DMS153 (cell line): ENCODE measurements at places on chromosomes 6 and 20.

- DNase-seq, result no peak
These were observed 336.6 kb downstream of the TAF4 start for GRCh38 chr20:61728786-61729770.

GRCh38 chr20:49575551-49576060, 7.7 kb upstream of the PTGIS start:
- DNase-seq, result no peak

DNA sequence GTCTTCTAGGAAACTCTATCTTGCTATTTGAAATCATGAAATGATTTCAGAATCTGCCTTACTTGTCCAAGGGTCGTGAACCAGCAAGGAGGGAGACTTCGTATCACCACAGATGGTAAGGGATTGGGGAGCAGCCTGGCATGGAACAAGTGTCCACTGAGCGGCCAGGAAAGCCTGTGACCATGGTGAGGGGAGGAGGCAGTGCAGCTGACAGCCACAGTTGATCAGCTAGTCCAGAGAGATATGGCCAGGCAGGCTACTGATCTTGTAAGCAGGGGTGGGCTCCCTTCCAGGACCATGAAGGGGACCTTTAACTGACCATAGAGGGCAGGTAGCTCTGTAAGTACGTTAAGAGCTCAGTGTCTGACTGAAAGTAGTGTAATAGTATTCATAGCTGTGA, 96.8 kb upstream of the TENT5A start:
- no peak for DNase-seq

- DNase-seq, result no peak
These were observed 34.5 kb upstream of the AHI1 start for GRCh38 chr6:135531954-135532490.

GRCh38 chr6:83824831-83825230, 28.3 kb upstream of the RIPPLY2 start:
- no peak for DNase-seq

- peak; percentile 98 for DNase-seq
These were observed 84.3 kb upstream of the TMEM181 start for GRCh38 chr6:158475344-158476302.

DNA sequence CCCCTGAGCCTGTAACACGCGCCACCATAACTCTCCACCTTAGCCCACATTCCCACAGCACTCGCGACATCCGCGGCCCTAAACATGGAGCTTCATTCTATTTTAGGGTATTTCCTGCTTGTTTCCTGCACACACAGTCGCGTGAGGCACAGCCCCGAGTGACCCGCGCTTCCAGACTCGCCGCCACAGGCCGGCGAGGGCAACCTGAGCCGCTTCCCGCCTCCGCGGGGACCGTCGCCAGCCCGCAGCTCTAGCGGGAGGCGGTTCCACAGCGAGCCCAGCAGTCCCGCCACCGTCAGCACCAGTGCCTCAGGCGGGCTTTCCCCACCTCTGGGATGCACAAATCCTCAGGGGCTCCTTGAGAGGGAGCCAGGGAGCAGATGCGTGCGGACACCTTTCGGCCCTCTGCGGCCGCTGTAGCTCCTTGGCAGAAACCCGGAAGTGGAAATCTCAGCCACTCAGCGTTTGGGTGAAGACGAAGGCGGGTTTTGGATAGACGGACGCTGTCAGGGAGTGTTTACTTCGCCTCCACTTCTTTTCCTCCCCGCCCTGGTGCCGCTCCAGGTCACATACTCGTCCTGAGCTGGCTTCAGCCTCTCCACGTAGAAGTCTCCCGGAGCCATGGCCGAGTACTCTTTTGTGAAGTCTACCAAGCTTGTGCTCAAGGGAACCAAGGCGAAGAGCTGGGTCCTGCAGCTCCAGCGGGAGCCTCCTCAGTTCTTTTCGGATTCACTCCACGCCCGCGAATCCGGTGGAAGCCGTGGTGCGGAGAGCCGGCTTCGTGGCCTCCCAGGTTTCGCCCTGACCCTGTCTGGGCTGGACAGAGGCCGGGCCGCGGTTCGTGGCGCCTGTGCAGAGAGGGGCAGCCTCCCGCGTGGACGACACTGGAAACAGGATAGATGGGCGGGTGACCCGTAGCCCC, 2177.4 kb upstream of the DEFB115 start:
- DNase-seq, result no peak

DNA sequence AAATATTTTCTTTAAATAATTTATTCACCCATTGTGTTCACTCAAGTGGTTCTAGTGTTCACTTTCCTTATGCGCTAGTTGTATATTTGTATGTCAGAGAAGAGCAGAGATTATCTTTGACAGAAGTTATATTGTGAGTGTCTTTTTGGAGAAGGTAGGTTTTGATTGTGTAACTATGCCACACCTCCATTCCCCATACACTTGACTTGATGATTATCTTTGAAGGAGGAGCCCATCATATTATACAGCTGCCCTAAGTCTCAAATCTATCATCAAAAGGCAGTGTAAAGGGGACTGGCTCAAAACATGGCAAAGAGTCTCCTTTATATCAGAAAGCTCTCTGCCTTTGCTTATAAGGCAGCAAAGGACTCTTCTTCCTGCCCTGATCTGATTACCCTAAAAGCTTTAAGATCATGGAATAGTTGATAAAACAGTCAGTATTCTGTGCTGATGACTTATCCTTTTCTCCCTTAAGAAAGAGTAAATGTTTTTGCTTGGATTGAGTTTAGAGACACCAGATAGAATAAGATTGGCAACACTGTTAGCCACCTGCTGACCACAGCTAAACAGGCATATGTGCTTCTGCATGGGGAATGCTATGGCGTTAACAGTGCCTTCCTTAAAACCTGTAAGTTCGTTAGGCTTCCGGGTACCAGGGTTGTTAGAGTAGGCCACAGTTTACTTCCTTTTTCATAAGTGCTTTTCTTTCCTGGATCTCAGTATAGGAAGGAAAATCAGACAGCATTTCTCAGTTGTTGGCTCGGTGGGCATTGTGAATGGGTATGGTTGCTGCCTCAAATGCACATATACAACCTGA, 22.6 kb downstream of the TOP1 start:
- no peak for DNase-seq

DNA sequence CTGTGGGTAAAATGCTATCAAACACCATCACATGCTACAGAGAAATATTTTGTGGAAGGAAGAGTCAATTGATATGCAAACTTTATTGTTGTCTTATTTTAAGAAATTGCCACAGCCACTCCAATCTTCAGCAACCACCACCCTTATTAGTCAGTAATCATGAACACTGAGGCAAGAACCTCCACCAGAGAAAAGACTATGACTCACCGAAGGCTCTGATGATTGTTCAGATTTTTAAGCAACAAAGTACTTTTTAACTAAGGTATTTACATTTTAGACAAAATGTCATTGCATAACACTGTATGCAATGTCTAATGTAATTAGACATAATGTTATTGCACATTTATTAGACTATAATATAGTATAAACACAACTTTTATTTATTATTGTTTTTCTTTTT, 26.2 kb upstream of the MMP24 start:
- no peak for DNase-seq

DNA sequence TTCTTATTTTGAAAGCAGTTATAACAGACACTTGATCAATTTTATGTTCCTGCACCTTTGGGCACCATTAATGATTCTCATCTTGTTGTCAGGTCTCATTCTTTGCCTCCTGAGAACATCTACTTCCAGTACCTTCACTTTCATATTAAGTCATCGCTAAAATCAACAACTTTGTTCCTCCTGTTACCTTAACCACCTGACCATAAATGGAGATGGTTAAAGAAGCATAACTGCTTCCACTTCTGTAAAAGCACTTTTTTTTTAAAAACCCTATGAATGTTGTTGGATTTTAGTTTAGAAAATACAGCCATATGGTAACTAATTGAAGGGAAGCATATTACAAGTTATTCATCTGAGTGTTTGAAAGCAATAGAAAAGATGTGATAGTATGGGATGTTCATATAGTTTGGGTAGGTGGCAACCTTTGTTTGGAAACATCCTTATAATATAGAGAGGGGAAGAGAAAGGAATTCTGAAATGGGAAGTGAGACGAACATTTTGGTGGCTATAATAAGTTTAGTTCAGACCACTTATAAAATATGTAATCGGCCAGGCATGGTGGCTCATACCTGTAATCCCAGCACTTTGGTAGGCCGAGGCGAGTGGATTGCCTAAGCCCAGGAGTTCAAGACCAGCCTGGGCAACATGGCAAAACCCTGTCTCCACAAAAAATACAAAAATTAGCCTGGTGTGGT, 53.9 kb downstream of the AFG1L start:
- no peak for DNase-seq

GRCh38 chr6:133368664-133369063, 127.5 kb downstream of the EYA4 start:
- peak; percentile 41 for DNase-seq

- no peak for DNase-seq
These were observed 113.3 kb upstream of the NUP153 start for GRCh38 chr6:17820055-17820454.

GRCh38 chr6:46848684-46849360, 55.6 kb downstream of the MEP1A start:
- DNase-seq, result peak; percentile 62

GRCh38 chr6:34919651-34920050, 30.6 kb downstream of the ANKS1A start:
- no peak for DNase-seq

GRCh38 chr6:45104429-45104828, 223.7 kb upstream of the RUNX2 start:
- no peak for DNase-seq

DNA sequence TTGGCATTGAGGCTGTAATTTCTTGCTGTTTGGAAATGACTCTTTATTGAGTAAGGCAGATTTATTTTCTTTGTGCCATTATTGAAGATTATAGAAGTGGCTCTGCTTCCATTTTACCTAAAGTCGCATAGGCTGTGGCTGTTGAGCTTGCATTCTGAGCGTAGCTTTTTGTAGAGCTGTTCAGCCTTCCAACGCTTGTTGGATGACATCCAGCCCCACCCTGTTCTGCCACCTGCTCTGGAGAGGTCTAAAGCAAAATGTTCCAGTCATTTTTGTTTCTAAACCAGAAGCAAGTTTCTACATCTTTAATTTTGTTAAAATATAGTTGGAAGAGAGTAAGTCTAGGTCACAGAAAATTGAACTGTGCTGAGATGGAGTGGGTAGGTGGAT, 24.4 kb downstream of the UST start:
- peak; percentile 25 for DNase-seq

- DNase-seq, result peak; percentile 43
These were observed 17.6 kb downstream of the GCLC start for GRCh38 chr6:53527249-53527765.

DNA sequence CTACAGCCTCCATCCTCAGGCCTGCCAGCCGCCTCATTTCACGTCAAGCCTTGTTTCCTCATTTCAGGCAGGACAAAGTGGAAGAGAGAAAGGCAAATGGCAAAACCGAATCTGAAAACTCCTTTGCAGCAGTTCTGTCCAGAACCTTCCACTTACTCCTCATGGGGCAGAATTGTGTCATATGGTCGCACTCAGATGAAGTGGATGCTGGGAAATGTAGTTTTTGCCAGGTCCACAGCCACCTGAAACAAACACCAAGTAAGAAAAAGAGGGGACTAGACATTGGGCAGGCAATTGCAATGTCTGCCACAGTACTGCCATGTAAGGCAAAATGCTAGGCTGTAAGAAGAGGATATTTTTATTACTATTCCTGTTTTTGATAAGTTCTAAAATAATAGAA, 44.9 kb downstream of the ISM1 start:
- no peak for DNase-seq

DNA sequence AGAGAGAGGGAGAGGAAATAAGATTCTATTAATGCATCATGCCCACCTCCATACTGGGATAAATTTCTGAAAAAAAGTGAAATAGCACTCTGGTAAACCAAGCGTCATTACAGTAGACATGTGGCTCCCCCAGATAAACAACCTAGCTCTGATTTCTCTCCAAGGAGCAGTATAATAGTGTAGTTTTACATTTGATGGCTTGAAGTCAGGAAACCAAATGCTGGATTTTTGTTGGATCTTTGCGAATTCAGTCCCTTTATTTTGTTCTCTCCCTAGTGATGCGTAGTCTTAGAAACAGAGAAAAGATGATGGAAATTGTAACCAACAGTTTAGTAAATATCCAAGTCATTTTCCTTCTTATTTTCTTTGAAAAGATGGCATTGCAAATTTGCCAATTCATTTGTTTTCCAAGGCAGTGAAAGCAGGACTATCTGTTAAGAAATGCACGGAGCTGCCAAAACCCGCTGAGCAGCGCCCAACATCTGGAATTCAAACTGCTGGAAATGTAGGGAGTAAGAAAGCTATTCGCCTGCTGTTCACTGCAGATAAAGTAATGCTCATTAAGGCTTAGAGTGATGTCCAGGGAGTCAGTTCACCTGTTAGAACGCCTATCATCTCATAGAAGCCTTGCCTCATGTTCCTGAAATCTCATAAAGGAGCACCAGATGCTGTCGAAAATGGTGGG, 85.7 kb upstream of the DOK5 start:
- no peak for DNase-seq

GRCh38 chr20:53019464-53019863, 47.3 kb downstream of the TSHZ2 start:
- DNase-seq, result no peak

- DNase-seq, result peak; percentile 24
These were observed 91.6 kb upstream of the RIPOR2 start for GRCh38 chr6:25027221-25027916.

GRCh38 chr6:36682328-36683144, 4.0 kb downstream of the CDKN1A start:
- DNase-seq, result peak; percentile 87

DNA sequence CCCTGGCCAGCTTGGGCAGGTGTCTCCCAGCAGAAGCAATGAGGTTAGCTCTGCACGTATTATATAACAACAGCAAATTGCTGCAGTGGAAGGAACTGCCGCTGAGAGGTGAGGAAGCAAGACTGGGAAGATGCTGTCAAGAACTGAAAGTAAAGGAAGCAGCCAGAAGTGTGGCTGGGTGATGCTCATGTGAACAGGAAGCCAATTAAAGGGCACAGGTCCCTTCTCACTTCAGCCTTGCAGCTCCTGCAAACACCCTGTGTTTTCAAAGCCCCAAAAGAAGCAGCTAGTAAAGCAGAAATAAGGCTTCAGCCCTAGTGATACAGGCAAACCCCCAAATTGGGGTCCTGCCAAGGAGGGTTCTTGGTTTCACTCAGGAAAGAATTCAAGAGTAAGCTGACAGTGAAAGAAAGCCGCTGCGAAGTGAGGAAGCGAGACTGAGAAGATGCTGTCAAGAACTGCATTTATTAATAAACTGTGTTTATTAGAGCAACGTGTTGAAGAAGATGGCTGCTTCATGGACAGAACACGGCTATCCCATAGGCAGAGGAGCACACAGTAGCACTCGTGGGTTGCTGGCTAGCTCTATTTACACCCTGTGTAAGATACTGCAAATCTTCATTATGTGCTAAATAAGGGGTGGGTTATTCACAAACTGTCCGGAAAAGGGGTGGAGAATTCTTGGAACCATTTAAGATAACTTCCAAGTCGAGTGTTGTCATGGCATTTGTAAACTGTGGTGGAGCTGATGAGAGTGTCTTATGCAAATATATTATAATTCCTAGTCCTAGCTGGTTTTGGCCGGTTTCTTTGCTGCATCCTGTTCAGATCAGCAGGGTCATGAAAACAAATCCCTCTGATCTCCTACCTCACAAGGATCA, 152.2 kb downstream of the LINC00237 start:
- DNase-seq, result no peak

GRCh38 chr20:47256668-47257236, 99.7 kb downstream of the ZMYND8 start:
- no peak for DNase-seq
